ENCODE measurements at places on chromosomes 12 and 14. TPM values are rescaled to one million over a fixed set of nuclear protein-coding genes. Genes with fewer than 3 reads are reported as not detected.

The HOTAIR gene
- total RNA-seq: not detected

The RIN3 gene
- total RNA-seq: 70.6 TPM

DNA sequence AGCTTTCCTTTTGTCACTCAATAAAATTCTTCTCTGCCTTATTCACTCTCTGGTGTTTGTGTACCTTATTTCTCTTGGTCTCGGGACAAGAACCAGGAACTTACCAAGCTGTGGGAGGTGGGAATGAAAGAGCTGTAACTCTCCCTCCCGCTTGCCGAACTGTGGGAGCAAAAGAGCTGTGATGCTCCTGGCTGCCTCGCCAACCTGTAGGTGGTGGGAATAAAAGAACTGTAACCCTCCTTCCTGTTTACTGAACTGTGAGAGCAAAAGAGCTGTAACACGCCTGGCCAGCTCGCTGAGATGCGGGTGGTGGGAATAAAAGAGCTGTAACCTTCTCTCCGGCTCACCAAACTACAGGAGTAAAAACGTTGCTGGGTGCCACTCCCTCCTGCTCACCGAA, 314.1 kb upstream of the LRIG3 start:
- no peaks in the 10 kb centered on the region for H3K27me3 ChIP-seq
- H3K4me1 ChIP-seq: no peaks in the 10 kb centered on the region
- H3K4me3 ChIP-seq: no peak overlapping the region
- DNase-seq: no peak
- H3K27ac ChIP-seq: no peak overlapping the region

- DNase-seq: no peak
- H3K4me3 ChIP-seq: no peak overlapping the region
Measured at GRCh38 chr12:62686938-62687337, 220.3 kb downstream of the MON2 start.

- no peaks in the 10 kb centered on the region for H3K27me3 ChIP-seq
- H3K36me3 ChIP-seq: no peaks in the 10 kb centered on the region
- H3K4me3 ChIP-seq: no peak overlapping the region
Measured at GRCh38 chr14:58068306-58068705, 83.7 kb downstream of the ARMH4 start.

The GAS2L3 gene
- total RNA-seq: 19.4 TPM

DNA sequence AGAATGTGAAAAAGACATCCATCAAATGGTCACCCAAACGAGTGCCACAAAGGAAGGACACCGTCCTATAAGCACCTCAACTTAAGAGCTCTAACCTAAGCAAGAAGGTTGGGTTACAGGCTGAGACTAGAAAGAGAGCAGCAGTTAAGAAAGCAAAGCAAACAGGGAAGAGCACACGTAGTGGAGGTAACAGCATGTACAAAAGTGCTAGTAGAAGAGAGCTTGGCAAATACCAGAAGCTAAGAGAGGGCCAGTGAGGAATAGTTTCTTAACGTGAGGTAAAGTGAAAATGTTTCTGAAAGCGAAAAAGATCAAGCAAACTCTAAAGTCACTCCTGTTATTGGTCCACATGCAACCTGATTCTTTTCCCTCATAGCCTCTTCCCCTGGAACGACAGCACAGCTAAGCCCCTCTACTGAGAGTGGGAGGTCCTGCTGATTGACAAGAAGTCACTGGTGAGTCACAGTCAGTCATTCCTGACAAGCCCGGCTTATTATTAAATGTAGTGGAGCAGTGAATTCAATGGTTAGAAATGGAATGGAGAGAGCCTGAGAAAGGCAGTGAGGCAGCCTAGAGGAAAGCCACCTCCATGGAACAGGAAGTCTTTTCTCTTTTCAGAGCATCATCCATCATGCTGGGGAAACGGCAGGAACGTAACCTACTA, 204.4 kb downstream of the SLC25A21 start:
- H3K4me3 ChIP-seq: no peak overlapping the region
- H3K36me3 ChIP-seq: no peaks in the 10 kb centered on the region
- DNase-seq: no peak
- H3K27ac ChIP-seq: no peak overlapping the region
- no peaks in the 10 kb centered on the region for H3K27me3 ChIP-seq
- no peaks in the 10 kb centered on the region for H3K4me1 ChIP-seq

GRCh38 chr14:54040846-54041245, 84.2 kb upstream of the BMP4 start:
- no peak overlapping the region for H3K4me3 ChIP-seq
- no peaks in the 10 kb centered on the region for H3K36me3 ChIP-seq
- no peaks in the 10 kb centered on the region for H3K4me1 ChIP-seq
- no peaks in the 10 kb centered on the region for H3K27me3 ChIP-seq
- no peak overlapping the region for H3K27ac ChIP-seq

Data from lower lobe of right lung (tissue), 2 donors.